ENCODE measurements at places on chromosomes 1 and 21. TPM values are rescaled to one million over a fixed set of nuclear protein-coding genes. Genes with fewer than 3 reads are reported as not detected.

NUP210L gene
- total RNA-seq, result not detected

OR2T35 gene
- not detected for total RNA-seq

ZFP69 gene
- total RNA-seq, result 2.2 TPM

SLAMF9 gene
- not detected for total RNA-seq

TMPRSS15 gene
- 4.1 TPM for total RNA-seq

OR10T2 gene
- total RNA-seq, result not detected
